ENCODE measurements at places on chromosomes 4 and X. TPM values are rescaled to one million over a fixed set of nuclear protein-coding genes. Genes with fewer than 3 reads are reported as not detected.

C4orf50 gene
- not detected for total RNA-seq

BEX1 gene
- 4.0 TPM for total RNA-seq

CT47B1 gene
- not detected for total RNA-seq

ASB9 gene
- total RNA-seq: 31.5 TPM
